ENCODE measurements at places on chromosomes 2 and 18. TPM values are rescaled to one million over a fixed set of nuclear protein-coding genes. Genes with fewer than 3 reads are reported as not detected.

DNA sequence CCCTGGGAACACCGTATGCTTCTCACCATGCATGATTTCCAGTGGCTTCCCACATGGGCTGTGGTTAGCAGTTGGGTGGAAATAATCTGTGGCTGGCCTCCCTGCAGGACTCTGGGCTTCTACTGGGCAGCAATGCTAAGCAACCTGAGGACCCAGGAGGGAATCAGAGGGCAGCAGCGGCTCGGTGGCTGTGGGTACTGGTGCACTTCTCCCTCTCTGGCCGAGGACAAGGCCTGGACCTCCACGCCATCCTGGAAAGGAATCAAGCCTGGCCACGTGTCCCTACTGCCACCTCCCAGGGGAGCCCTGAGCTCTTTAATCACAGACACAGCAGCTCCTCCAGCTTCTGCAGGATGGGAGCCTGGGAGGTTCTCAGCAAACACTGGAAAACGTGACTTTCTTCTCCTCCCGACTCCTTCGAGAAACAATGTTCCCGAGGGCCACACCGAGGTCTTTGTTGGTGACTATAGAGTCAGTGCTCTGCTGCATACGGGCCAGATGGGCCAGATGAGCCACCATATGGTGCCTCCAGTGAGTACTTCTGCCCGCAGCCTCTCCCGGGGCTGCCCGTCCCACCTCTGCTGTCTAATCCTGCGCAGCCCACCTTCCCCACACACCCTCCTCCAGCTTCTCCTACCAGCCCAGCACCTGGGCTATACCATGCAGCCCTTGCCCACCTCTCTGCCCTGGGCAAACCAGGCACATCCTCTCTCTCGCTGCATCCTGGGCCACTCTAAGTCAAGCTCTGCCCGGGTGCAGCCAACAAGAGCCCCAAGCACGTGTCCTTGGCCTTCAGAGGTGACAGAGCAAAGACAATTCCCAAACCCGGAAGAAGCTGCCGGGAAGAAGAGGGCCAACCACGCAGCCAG lies 42.8 kb upstream of the OTOS start:
- DNase-seq: no peak

DNA sequence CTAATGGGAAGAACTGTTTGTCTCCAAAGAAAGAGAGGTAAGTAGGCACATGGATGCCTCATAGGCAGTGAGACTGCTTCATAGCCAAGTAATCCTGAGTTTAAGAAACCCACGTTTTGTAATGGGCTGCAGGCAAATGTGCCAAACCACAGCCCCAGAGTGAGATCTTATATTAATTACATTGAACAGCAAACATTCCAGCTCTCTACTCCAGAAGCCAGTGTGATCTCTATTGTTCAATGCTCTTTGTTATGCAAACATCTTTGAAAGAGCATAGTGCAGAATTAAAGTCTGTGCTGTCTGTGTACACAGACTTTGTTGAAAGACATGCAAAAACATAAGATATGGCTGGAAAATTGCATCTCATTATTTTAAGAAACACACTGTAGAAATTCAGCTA lies 720.8 kb upstream of the REG3G start:
- DNase-seq: no peak

DNA sequence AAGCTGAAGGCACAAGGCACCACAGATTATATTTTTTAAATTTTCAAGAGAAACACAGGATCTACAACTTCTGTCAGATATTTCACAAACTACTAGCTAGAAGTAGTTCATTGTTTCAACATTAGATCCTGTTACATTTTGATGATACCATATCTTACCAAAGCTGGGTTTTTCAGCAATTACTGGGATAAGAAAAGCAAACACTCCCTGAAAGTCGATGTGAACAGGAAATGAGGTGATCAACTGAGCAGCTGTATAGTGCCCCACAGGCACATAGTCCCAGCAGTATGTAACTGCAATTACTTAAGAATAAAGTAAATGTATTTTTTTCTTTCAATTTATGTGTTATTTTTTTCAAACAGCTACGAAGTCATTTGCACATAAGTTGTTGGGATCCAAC lies 103.5 kb downstream of the DNER start:
- DNase-seq: no peak

DNA sequence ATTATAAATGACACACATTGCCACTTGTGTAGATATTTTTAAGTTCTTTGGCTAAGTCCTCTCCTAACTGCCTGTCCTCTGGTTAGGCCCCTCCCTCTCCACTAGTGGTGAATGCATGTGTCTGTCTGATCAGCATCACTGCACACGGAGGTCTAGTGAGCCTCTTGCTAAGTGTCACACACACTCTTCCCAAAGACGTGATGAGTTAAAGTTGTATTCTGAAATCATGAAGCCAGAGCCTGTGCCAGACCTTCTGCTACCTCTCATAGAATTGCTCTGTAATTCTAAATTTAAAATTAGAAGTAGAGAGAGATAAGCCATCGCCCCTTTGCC lies 41.3 kb downstream of the RALB start:
- no peak for DNase-seq

TEX44 gene
- total RNA-seq: not detected

ANKRD12 gene
- 183 TPM for total RNA-seq

DNA sequence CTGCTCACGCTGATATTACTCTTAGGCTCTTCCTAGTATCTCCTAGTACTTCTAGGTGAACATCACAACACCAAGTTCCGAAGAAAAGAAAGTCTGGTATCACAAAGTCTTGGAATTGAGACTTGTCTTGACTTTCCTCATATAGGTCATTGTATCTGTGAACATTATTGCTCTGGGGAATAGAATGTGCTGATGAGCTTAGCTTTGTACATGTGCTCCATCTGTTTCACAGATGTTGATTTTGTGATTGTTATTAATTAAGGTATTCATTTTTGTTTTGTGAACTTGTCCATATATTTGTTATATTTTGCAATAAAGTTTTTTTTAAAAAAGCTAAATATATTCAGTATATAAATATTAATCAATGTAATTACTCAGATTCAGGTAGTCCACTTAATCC lies 111.7 kb downstream of the BABAM2 start:
- DNase-seq: no peak

GRCh38 chr2:80530442-80531064 lies 226.0 kb upstream of the LRRTM1 start:
- no peak for DNase-seq

DNA sequence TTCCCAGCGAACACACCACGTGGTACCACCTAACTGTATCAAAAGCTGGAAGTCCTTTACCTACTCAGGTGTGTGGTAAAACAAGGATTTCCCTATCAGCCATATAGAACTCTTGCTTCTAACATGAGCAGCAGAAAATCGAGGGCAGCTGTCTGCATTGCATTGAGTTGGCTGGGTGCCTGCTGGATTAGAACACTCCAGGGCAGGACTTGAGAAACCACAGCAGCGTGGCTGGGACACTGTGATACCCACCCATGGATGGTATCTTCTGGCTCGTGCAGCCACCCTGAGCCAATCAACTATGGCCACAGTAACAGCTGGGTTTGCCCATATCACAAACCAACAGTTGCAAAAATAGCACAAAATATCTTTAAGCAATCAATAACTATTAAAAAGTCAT lies 188.3 kb downstream of the FBXO15 start:
- DNase-seq: no peak

- DNase-seq: no peak
These were observed 361.2 kb upstream of the HNRNPA3 start for GRCh38 chr2:176851200-176851888.

PRSS56 gene
- not detected for total RNA-seq

CFAP210 gene
- not detected for total RNA-seq

GRCh38 chr2:235977445-235977844 lies 190.7 kb downstream of the GBX2 start:
- DNase-seq: no peak

- DNase-seq: no peak
These were observed 595 bp upstream of the HDHD2 start for GRCh38 chr18:47150824-47151366.

TGOLN2 gene
- 181 TPM for total RNA-seq

DNA sequence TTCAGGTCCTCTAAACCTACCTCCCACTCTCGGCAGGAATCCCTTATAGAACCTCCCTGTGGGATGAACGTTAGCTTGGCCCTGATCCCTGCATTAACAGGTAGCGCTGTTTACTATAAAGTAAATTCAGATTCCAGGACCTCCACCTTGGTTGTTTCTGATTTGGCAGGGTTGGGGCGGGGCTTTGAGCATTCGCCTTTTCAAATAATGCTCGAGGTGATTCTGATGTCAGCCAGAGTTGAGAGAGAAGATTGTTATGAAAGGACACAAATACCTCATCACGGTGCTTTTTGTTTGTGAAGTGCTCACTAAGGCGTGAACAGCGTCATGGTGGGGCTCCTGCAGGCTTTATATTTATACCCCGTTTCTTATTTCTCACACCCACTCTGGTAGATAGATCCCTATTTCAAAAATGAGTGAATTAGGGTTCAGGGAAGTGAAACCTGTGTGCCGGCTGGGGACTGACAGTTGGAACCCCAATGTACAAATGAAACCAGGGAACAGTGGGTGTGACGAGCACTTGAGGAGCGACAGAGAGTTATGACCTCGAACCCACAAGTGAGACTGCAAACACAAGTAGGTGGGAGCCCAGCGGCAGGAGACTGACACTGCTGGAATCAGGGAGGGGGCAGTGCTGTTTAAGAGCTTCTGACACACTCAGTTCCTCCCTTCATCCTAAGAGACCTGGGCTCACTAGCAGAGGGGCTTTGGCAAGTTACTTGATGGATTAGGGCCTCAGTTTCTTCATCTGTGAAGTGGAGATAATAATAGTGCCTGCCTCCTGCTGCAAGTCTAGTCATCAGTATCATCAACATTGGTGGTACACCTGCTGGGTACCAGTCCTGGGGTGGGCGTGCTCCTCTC lies 14.2 kb upstream of the CXCR4 start:
- peak; percentile 97 for DNase-seq

DNA sequence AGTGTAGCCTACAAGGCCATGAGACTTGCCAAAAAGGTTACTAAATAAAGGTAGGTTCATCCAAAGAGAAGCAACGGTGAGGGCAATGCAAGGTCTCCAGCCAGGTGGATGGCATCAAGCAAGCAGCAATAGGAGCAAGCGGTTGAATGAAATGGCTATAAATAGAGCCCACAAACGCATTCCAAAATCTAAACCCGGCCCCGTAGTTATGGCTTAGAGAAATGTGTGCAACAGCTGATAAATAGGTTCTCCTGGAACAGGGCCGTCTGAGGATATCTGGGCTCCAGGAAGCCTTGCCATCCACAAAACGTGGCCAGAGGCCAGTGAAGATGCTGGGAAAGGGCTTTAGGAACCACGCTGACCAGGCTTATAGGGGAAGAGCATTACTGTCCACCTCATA lies 146.1 kb upstream of the PID1 start:
- no peak for DNase-seq

DNA sequence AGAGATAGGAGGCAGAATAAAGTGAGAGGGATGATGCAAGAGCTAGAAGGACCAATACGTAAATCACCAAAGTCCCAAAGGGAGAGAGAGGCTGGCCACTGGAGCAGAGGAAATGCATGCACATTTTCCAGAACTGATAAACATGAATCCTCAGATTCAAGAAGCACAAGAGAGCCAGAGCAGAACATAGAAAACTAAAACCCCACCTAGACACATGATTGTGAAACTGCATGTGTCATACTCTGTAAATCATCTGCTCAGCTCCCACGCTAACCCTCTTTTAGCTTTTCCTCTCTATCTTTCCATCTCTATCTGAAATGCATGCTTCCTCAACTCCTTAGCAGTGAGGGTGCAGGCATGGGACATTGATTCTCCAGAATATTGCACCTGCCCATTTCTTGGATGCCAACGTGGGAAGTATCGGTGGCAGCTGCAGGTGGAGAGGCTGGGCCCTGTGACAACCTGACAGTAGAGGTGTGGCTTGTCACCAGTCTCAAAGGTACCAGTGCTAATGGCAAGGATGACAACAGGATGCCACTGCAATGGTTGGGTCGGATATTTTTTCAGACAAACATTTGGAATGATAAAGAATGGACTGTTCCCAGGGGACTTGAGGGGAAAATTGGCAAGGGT lies 89.3 kb upstream of the OTOS start:
- DNase-seq: no peak

HRH4 gene
- total RNA-seq: 0.07 TPM

GRCh38 chr2:40178971-40179370 lies 272.9 kb downstream of the SLC8A1 start:
- no peak for DNase-seq

GRCh38 chr2:191638079-191638801 lies 39.7 kb upstream of the NABP1 start:
- DNase-seq: peak; percentile 21

ABCG5 gene
- total RNA-seq: not detected

GRCh38 chr2:161204846-161205245 lies 44.6 kb downstream of the TANK start:
- no peak for DNase-seq

DNA sequence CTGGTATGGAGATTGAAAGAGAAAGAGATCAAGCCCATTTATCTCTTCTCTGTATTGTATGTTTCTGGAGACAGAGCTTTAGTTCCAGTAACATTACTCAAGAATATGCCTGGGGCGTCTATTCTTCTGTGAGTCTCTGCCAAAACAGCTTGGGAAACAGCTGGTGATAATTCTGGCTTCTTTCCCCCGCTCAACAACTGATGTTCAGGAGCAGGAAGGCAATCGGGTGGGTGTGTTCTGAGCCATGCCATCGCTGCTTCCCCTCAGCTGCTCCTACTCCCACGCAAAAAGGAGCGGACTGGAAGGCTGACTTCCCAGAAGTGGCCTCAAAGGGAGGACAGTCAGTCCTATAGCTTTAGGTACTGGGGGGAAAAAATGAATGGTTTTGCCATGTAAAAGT lies 695.1 kb downstream of the PLCL1 start:
- DNase-seq: no peak

LGALSL gene
- 1.8 TPM for total RNA-seq

CNGA3 gene
- not detected for total RNA-seq

TRABD2A gene
- 11.3 TPM for total RNA-seq

SPP2 gene
- not detected for total RNA-seq

DNA sequence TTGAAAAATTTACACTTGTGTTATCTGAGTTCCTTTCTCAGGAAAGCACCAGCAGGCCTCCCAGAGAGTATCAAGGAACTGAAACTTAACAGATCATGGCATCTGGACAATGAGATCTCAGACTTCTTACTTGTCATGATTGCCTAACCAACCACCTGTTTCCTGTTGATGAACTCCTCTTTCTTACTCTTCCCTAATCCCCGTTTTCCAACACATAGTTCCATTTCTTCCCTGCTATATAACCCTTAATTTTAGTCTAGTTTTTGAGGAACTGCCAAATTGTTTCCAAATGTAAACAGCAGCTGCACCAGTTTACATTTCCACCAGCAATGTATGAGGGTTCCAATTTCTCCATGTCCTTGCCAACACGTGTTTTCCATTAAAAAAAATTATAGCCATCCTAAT lies 6.1 kb upstream of the FAM171B start:
- no peak for DNase-seq

DNA sequence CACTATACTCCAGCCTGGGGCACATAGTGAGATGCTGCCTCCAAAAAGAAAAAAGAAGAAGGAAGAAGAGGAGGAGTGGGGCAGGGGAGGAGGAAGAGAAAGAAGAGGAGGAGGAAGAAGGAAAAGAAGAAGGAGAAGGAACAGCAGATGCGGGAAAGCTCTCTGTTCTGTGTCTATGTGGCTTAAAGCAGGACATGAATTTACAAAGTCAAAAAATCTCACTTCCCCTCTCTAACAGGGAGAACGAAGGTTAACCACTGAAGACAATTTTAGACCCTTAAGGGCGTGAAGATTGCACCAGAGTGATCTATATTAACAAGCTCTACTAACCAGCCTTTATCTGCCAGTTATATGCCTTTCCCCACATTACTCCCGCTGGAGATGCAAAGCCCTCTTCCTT lies 258.9 kb downstream of the METTL4 start:
- no peak for DNase-seq

HNMT gene
- total RNA-seq: 0.12 TPM
